ENCODE measurements at places on chromosomes 2 and 18.

GRCh38 chr2:217279556-217279955 is 419.7 kb upstream of the TNP1 start:
- no peak for DNase-seq

GRCh38 chr2:64640153-64641044 is 13.3 kb downstream of the SERTAD2 start:
- DNase-seq = no peak

- no peak for DNase-seq
These were observed 304.0 kb upstream of the TMEFF2 start for GRCh38 chr2:192498747-192499146.

- no peak for DNase-seq
These were observed 572.6 kb downstream of the TRIB2 start for GRCh38 chr2:13289310-13289709.

- no peak for DNase-seq
These were observed 2.5 kb downstream of the SPEG start for GRCh38 chr2:219437141-219437540.

- DNase-seq = no peak
These were observed 166.6 kb downstream of the XIRP2 start for GRCh38 chr2:167054881-167055280.

- no peak for DNase-seq
These were observed 399.4 kb downstream of the ZEB2 start for GRCh38 chr2:144120487-144120886.

DNA sequence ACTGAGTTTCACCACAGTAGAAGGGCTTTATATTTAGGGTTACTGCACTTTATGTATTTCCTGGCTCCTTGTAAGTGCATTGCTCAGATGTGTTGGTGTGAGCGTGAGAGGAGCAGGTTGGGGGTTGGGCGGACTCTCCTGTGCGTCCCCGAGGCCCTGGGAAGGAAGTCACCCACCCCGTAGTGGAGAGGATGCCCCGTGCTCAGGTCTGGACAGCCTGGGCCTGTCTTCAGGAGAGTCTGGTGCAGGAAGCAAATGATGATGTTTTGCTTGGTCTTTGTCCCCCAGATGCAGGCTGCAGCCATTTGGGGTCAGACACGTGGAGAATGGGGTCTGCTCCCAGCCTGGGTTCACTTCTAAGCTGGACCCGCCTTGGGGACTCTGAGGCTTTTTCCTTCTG is 182.8 kb downstream of the LDLRAD4 start:
- DNase-seq = no peak

DNA sequence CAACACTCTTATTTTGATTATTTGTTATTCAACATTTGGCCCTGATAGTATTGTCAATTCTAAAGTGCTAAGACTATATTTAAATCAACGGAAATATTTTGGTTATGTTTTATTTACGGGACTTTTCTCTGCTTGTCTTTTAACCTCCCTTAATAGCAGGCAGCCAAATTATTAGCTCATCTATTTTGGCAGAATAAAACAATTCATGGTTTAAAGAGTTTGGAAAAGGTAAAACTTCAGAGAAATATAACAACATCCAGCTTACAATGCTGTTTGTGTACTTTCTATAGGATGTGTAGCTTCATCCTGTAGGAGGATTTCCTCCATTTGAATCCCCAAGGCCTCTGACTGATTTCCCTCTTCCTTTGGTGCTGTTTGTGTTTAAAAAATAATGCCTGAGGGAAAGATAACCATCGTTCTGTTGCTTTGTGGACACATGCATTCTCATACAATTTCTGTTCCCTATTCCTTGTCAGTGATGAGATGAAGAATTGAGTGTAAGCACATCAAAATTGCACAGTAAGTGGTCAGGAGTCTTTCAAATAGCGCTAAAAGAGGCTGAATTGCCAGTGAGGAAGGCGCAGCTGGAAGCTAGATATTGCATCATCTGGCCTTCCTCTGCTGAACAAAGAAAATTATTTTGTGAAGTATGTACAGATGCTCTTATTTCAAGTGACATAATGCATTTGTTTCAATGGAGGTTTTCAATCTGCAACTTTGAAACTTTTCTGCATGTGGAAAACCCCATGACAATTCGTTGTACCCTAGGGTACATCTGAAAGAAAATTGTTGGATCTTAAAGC is 80.3 kb downstream of the CD28 start:
- DNase-seq = no peak

GRCh38 chr2:220075835-220076234 is 448.4 kb downstream of the SLC4A3 start:
- DNase-seq = no peak

GRCh38 chr2:185813707-185814106 is 75.1 kb downstream of the FSIP2 start:
- DNase-seq = no peak

DNA sequence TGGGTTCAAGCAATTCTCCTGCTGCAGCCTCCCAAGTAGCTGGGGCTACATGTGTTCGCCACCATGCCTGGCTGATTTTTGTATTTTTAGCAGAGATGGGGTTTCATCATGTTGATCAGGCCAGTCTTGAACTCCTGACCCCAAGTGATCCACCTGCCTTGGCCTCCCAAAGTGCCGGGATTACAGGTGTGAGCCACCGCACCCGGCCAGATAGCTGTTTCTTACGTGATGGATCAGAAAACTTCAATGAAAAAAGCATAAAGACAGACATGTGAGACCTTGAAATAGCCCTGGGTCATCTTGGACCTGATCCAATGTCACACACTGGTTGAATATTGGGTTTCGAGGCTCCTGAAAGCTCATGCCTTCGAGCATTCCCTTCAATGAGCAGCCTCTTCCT is 66.7 kb upstream of the RTN4 start:
- no peak for DNase-seq

GRCh38 chr18:61852496-61852895 is 40.3 kb downstream of the RNF152 start:
- no peak for DNase-seq

- DNase-seq = no peak
These were observed 71.6 kb upstream of the CHRNA1 start for GRCh38 chr2:174835797-174836255.

GRCh38 chr2:152558158-152558984 is 158.9 kb downstream of the PRPF40A start:
- no peak for DNase-seq

GRCh38 chr2:10201201-10201600 is 78.7 kb downstream of the RRM2 start:
- no peak for DNase-seq

- no peak for DNase-seq
These were observed 1607.3 kb upstream of the CELF4 start for GRCh38 chr18:39172695-39173421.

DNA sequence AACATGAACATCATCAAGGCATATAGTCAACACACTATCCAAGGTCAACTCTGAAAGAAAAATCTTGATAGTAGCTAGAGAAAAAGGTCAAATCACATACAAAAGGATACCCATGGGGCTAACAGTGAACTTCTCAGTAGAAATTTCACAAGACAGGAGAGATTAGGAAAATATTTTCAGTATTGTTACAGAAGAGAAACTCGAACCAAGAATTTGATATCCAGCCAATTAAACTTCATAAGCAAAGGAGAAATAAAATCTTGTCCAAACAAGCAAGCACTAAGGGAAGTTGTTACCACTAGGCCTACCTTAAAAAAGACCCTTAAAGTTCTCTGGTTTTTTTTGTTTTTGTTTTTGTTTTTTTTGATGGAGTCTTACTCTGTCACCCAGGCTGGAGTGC is 242.5 kb downstream of the EXOC6B start:
- no peak for DNase-seq

DNA sequence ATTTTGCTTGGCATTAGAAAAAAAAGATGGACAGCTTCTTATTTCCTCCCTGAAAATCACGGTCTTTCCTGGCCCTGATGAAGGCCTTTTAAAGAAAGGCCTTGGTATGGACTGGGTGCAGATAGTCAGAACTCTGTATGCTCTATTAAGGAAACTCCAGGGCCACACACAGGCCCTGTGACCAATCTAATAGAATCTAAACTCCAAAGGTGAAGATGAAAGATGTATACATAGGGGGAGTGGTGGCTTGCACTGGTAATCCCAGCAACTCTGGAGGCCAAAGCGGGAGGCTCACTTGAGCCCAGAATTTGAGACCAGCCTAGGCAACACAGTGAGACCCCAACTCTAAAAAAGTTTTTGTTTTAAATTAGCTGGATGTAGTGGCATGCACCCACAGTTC is 37.3 kb downstream of the OXER1 start:
- no peak for DNase-seq

GRCh38 chr2:20549144-20549543 is 101.8 kb downstream of the HS1BP3 start:
- no peak for DNase-seq

DNA sequence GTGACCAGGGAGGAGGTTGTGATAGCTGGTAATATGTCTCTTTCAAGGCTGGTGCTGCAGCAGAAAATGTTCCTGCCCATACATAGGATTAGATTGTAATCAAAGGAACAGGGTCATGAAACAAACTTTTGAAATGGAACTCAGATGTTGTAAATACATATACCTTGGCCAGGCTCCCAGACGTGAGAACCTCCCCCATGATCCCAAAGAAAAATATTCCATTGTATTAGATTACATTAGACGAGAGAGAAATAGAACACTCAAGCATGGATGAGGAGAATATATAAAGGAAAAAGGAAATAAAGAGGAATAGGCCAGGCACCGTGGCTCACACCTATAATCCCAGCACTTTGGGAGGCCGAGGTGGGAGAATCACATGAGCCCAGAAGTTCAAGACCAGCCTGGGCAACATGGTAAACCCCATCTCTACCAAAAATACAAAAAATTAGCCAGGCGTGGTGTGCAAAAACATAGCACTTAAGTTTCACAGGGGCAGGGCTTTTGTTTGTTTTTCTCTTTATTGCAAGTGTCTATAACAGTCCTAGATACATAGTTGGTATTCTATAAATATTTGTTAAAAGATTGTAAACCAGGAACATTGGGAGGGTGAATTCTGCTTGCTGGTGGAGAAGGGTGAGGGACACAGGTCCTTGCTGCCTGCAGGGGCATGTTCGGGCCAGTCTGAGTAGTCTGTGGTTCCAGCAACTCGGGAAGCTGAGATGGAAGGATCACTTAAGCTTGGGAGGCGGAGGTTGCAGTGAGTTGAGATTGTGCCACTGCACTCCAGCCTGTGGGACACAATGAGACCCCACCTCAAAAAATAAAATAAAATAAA is 52.8 kb downstream of the RPL37A start:
- no peak for DNase-seq

DNA sequence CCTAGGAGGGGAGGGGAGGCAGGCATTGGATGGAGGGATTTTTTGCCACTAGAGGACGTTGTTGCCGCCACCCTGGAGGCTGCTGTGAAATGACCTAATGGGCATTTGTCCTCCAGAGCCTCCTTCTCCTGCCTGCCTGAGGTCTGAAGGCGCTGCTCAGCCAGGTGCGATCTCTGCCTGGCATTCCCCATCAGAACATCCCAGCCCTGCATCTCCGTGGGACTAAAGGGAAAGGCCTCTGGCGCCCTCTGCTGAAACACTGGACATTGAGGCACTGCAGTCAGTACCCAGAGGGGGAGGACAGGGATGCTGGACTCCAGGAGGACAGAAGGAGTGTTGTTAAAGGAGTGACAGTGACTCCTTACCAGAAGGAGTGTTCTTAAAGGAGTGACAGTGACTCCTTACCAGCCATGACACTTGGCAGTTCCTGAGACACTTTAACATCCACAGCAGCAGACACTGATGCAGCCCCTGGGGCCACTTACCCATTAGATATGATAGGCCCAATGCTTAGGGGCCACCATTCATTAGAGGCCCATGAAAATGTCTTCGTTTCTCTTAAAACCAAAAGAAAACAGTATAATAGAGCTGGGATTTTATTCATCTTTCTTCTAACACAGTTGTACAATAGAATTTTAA is 17.0 kb downstream of the THNSL2 start:
- no peak for DNase-seq

- DNase-seq = no peak
These were observed 12.0 kb upstream of the CHRNA1 start for GRCh38 chr2:174776223-174776622.

- no peak for DNase-seq
These were observed 3.4 kb downstream of the SLC66A2 start for GRCh38 chr18:79947881-79948610.

DNA sequence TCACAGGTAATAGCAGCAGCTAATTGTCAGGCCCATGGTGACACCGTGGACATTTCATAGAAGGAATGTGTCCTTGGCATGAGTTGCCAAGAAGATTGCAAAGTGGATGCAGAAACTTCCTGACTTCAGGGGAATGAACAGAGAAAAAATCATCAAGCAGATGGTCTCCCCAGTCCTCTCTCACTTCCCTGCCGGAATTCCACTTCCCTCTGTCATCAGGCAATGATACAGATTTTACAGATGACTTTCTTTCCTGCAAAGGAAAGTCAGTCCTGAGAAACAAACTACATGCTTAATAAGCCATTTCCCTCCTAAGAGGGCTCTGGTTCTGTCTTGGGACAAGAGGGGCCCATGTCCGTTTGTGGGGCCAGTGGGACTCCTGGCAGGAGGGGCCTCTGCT is 45.7 kb downstream of the KCNF1 start:
- no peak for DNase-seq

GRCh38 chr2:152166633-152167032 is 8.9 kb downstream of the STAM2 start:
- no peak for DNase-seq

GRCh38 chr2:100556746-100557145 is 6.0 kb upstream of the PDCL3 start:
- no peak for DNase-seq

DNA sequence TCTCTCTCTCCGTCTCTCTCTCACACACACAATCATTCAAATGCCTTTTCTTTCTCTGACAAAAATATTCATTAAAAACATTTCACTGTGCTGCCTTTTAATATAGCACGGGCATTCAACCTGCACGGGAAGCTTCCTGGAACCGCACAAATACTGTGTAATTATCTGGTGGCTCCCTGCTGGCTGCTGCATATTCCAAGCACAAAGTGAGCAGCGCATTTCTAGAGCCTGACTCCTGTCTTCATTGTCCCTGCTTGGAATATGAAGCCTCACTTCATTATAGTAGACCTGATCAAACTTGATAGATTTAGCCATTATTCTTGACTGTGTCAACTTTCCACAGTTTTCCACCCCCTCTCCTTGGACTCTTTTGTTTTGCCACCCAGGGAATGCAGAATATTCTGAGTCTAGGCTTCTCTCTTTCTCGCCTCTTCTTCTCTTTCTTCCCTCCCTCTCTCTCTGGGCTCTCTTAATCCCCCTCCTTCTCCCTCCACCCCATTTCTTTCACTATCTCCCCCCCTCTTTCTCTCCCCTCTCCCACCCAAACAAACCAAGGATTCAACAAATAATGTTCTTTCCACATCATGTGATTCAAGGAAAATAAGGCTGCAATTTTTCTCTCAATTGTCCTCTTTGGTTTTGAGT is 672.1 kb upstream of the FANCL start:
- DNase-seq = no peak

All from central memory CD8-positive, alpha-beta T cell (primary cell).